ENCODE measurements at places on chromosomes 7 and 10.

GRCh38 chr7:454356-455109 lies 65.1 kb downstream of the PDGFA start:
- DNase-seq = no peak

GRCh38 chr7:28835800-28836199 lies 122.3 kb downstream of the TRIL start:
- peak; percentile 71 for DNase-seq

DNA sequence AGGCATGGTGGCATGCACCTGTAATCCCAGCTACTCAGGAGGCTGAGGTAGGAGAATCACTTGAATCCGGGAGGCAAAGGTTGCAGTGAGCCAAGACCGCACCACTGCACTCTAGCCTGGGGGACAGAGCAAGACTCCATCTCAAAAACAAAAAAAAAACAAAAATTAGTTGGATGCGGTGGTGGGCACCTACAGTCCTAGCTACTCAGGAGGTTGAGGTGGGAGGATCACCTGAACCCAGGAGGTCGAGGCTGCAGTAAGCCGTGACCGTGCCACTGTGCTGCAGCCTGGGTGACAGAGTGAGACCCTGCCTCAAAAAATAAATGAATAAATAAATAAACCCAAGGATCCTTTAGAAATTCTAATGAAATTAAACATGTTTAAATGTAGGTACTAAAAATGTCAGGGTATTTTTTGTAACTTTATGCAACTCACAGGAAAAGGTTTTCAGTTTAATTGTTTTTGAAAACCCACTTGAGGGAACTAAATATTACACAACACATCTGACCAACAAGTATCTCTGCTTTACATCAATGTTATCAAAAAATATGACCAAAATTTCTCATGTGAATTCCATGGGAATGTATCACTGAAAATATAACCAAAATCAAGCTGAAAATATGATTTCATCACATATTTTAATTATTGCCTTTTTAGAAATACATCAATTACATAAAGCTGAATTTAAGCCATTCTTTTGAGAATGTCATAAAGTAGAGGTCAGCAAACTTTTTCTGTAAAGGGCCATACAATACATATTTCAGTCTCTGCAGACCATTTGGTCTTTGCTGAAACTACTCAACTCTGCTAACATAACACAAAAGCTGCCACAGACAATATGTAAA lies 23.9 kb downstream of the UPF2 start:
- DNase-seq = peak; percentile 15

DNA sequence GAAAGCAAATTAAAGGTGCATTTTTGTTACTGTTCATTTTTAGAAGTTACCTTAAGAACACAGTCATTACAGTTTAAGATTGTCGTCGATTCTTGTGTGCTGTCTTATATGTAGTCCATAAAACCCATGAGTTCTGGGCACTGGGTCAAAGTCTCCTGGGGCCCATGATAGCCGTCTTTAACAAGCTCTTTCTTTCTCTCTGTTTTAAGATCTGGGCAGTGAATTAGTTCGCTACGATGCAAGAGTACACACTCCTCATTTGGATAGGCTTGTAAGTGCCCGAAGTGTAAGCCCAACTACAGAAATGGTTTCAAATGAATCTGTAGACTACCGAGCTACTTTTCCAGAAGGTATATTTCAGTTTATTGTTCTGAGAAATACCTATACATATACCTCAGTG lies 90.7 kb upstream of the CAPZA2 start:
- DNase-seq = no peak

- DNase-seq = no peak
Observed at GRCh38 chr7:45574416-45574668, 174 bp downstream of the ADCY1 start.

GRCh38 chr10:104642658-104643302 lies 1.7 kb downstream of the SORCS3 start:
- DNase-seq = peak; percentile 67

Measured in GM23248 (cell line).